ENCODE measurements at places on chromosomes 5 and 9.

DNA sequence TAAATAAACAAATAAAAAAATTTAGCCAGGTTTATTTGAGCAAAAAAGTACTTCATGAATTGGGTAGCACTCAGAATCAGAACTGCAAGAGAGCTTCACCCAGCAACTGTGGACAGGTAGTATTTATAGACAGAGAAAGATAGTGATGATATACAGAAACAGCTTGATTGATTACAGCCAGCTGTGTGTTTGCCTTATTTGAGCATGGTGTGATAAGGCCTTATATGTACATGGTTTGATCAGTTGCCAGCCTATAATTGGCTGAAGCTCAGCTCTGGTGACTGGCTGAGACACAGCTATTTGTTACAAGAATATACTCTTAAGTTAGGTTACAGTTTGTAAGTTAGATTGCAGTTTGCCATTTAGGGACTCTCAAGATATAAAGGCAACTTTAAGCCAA, 34.3 kb upstream of the ARL15 start:
- DNase-seq = no peak

GRCh38 chr9:79769476-79770275, 197.9 kb downstream of the TLE4 start:
- no peak for DNase-seq

GRCh38 chr5:171365351-171365750, 22.3 kb upstream of the NPM1 start:
- no peak for DNase-seq

DNA sequence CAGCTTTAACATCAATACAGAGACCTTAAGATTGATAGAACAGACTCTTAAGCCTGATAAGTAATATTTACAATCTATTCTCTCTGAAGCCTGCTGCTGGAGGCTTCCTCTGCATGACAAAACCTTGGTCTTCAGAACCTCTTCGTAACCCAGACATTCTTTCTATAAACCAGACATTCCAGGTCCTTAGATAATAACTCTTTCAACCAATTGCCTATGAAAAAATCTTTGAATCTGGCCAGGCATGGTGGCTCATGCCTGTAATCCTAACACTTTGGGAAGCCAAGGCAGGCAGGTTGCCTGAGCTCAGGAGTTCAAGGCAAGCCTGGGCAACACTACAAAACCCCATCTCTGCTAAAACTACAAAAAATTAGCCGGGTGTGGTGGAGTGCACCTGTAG, 327.8 kb downstream of the ENC1 start:
- DNase-seq = no peak

DNA sequence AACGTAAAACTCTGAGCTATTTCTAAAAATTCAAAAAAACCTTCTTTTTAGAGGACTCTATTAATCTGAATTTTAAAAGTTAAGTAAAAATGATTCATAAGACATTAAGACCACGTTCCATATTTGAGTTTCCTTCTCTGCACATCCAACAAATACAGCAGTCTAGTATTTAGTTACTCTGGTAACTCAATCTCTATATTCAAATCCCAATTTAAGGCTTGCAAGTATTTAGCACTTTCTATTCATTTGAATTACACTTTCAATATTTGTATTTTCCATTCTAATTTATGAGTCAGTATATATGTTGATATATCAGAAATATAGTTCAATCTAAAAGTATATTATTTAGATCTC, 17.7 kb downstream of the RFX3 start:
- no peak for DNase-seq

GRCh38 chr5:107646418-107646817, 24.3 kb downstream of the EFNA5 start:
- DNase-seq = no peak

- no peak for DNase-seq
Measured at GRCh38 chr9:109320331-109320741, 523 bp downstream of the EPB41L4B start.

DNA sequence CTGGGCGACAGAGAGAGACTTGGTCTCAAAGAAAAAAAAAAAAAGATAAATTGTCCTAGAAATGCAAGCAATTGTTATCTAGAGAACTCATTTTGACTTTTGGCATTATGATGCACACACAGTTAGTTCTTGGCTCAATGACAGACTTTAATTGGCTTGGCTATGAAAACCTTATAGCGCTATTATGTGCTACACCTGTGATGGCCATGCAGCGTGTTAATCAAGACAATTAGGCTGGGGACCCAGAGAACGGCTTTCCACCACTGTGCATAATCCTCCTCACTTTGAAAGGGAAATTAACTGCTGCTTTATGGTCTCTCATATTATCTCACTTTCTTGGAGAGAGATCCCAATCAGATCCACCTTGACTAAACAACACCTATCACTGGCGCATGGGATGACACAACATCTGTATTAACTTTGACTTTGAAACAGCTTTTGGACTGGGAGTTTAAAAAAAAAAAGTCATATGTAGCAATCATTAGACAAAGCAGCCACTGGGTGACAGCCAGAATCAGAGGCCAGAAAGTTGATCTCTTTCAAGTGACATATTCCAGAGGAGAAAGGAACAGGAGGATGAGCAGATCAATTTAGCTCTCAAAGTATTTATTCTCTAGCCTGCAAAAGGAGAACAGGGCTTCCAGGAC, 132.5 kb downstream of the PPP2R2B start:
- DNase-seq = no peak

DNA sequence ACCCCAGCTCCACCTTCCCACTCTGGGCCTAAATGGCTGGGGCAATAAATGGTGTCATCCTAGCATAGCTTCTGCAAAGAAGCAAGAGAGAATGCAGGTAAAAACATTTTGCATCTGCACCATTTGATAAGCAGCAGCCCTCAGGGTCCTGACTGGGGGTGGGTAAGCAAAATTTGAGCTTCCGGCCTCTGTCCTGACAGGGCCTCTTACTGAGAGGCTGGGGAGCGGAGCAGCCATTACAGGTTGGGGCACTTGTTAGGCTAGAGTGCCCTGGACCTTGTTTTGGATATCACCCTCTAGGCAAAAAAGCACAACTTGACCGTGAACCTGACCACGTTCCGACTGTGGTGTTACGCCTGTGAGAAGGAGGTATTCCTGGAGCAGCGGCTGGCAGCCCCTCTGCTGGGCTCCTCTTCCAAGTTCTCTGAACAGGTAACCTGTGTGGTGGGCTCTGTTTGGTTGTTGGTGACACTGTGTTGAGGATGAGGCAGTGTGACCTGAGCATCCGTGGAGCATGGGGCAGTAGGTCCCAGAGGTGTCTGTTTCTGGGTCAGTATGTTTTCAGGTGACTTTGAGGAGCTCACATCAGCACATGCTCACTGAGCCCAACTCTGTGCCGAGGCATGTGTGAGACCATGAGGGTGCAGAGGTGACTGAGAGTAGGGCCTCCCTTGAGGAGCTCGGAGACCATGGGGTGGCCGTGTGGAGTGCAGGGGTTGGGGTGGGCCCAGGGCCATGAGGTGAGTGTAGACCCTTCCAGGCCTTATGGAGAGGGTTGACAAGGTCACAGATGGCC, 23.1 kb downstream of the USP20 start:
- DNase-seq = no peak

GRCh38 chr5:87755360-87755759, 342.6 kb upstream of the CCNH start:
- no peak for DNase-seq

DNA sequence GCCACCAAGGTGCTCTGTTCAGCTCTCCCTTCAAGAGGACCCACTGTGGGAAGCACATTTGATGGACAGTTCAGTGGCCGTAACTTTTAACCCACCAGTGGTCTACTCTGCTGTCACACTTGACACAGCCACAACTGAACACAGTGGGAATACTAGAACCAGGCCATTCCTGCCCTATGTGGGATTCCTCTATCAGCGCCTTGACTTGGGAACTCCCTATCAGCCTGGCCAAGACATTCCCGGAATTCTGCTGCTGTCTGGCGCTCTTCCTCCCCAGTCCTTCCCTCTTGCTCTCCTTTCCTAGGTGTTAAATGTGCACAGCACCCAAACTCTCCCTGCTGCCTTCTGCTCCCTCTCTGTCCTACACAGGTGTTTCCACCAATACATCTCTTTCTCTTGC, 23.1 kb upstream of the SH3PXD2B start:
- DNase-seq = no peak

- DNase-seq = no peak
Measured at GRCh38 chr9:91710158-91710557, 239.9 kb downstream of the ROR2 start.

GRCh38 chr5:131983244-131983771, 28.1 kb downstream of the ACSL6 start:
- DNase-seq = no peak

- no peak for DNase-seq
Measured at GRCh38 chr9:83239747-83240146, 176.8 kb upstream of the RASEF start.
